ENCODE measurements at places on chromosomes 6 and 20.

DNA sequence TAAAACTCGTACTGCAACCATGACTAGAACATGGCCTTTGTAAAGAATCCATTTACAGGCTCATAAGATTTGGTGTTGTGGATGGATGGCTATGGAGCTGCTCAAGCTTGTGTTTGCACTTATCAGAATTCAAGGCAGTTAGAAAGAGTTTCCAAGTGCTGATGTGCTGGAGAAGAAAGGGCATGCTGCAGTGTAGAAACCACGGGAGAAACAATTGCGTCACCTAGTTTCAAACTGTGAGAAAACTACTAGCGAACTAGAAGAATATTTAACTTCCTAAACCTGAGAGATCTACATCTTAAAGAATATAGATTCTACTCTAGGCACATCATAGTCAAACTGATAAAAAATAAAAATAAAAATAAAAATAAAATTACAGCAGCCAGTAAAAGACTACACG, 116.2 kb downstream of the SGK1 start:
- no peak for DNase-seq

DNA sequence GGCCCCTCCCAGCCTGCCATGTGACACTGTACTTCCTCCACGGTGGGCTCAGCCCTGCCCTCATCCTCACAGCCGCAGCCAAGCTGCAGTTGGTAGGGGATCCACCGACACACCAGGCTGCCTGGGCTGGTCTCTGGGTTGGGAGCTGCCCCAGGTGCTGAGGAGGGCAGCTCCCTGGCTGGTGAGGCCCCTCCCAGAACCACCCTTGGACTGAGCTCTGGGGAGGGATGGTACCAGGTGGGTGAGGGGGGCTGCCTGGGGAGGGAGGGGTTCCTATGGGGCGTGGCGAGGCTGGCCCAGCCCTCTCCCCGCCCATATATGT, 185 bp upstream of the TNFRSF6B start:
- DNase-seq, result no peak

DNA sequence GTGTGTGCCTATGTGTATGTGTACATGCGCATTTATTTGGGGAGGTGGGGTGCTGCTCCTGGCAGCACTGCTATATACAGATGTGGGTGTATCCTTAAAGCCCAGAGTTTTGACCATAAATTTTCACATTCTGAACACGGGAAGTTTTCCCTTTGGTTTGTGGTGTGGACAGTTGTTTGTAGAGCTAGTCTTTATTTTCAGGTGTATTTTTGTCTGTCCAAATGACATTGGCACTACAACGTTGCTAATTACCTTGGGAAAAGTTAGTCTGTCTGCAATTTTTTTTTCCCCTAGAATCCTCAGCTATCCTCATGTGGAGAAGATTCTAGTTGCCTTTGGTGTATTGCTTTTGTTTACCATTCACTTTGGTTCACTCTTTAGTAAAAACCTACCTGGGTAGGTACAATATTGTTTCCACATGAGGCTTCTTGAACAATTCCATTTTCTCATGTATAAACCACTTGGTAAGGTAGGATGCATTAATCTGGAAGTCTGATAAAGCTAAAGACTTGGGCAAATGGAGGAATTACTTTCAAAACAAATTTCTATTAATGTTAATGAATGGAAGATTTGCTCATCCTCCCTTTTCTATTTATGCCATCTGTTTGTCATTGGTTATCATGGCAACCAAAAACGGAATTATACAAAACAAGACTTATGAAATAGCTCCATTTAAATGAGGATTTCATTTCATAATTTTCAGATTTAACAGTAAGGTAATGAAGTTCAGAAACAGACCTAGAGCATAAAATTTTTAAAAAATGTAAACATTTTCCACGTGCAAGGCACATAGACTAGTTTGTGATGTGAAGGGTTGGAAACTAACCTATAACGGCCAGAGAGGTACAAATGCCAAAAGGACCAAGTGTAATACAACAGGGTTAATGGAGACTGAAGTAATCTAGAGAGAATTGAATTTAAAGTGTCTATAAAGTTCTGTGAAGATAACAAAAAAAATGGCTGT, 3.9 kb downstream of the CCN2 start:
- no peak for DNase-seq

DNA sequence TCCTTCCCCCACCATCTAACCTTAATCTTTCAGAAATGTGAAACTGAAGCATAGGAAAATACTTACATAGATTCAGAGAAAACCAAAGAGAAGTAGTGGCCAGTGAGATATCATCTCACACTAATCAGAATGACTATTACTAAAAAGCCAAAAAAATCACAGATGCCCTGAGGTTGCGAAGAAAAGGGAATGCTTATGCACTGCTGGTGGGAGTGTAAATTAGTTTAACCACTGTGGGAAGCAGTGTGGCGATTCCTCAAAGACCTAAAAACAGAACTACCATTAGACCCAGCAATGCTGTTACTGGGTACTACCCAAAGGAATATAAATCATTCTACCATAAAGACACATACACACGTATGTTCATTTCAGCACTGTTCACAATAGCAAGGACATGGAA, 9.2 kb upstream of the PREX1 start:
- DNase-seq, result no peak

DNA sequence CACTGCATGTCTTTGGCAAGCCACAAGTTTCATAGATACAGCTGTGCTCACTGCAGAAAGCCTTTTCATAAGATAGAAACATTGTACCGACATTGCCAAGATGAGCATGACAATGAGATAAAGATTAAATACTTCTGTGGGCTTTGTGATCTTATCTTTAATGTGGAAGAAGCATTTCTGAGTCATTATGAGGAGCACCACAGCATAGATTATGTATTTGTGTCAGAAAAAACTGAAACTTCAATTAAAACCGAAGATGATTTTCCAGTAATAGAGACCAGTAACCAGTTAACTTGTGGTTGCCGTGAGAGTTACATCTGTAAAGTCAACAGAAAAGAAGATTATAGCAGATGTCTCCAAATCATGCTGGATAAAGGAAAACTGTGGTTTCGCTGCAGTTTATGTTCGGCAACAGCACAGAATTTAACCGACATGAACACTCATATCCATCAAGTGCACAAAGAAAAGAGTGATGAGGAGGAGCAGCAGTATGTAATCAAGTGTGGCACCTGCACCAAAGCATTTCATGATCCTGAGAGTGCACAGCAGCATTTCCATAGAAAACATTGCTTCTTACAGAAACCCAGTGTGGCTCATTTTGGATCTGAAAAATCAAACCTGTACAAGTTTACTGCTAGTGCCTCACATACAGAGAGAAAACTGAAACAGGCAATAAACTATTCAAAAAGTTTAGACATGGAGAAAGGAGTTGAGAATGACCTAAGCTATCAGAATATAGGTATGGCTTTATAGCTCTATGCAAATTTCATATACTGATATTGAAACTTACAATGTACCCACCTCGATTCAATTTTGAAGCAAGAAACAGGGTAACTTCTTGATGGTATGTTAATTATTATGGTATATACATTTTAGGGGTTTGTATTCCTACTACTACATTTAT, 23.9 kb upstream of the BAG2 start:
- DNase-seq, result no peak

DNA sequence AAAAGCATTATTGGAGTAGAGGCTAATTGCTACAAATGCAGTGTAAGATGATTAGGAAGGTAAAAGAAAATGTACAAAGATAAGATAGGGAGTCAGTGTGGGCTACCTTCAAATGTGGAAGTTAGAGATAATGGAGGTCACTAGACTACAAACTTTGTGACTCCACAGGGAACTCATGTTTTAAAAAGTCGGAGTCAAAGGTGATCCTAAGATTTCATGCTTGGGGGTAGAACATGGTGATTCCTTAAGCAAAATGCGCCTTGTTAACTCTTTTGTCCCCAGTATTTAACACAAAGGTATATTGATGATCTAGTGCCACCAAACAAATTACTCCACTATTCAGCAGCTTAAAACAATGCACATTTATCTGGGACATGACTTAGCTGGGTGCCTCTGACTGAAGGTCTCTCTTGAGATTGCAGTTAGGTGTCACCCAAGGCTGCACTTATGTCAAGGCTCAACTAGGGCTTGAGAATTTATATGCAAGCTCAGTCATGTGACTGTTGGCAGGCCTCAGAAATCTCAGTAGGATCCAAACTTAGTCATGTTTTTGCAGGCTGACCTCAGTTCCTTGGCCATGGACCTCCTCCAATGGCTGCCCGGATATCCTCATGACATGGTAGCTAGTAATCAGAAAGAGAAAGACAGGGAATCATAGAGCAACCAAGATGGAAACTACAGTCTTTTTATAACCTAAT, 11.4 kb upstream of the SNX9 start:
- DNase-seq, result no peak

DNA sequence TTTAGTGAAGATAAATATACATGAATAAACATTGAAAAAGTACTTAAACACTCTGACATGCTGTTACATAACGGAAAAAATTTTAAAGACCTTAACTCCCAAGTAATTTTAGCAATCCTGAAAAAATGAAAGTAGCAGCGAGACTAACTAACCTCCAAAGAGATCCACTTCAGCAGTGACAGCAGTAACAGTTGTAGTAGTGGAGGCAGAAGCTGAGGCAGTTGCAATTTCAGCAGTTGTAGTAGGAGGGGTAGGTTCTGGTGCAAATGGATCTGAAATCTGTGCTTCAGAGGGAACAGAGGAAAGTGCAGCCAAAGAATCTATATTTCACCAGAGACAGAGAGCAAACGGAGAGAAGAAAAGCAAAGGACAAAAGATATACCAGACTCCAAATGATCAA, 88.8 kb downstream of the PRSS35 start:
- no peak for DNase-seq

DNA sequence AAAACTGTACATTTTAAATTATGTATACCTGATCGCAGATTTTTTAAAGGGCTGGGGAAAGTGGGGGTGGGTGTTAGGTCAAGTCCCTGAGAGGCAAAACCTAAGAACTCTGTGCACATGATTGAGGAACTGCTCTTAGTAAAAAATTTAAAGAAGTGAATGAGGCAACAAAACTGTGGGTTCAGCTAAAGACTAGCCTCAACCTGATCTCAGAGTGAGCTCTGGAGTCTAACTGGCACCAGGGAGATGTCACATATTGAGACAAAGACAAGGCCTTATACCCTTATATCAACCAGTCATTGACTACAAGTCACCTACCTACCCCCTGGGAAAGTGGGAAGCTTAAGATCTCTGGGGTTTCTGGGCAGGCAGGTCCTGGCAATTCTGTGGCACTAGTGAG, 27.4 kb upstream of the RUNX2 start:
- DNase-seq, result no peak

- no peak for DNase-seq
Observed at GRCh38 chr6:70198785-70199184, 104.1 kb downstream of the COL9A1 start.

GRCh38 chr20:25989196-25989595, 292.5 kb upstream of the ZNF337 start:
- DNase-seq, result no peak

DNA sequence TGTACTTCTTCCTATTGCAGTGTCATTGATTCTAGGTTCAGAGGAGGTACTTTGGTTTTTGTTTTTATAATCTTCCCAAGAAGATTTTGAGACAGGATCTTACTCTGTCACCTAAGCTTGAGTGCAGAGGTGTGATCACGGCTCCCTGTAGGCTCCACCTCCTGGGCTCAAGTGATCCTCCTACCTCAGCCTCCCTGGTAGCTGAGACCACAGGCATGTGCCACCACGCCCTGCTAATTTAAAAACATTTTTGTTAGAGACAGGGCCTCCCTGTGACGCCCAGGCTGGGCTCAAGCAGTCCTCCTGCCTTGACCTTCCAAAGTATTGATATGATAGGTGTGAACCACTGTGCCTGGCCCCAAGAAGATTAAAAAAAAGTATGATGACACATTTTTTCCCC, 3.4 kb upstream of the SLC17A5 start:
- no peak for DNase-seq

GRCh38 chr6:144181639-144182038, 31.3 kb downstream of the STX11 start:
- no peak for DNase-seq

GRCh38 chr6:6704103-6705060, 115.9 kb downstream of the LY86 start:
- no peak for DNase-seq

- DNase-seq, result no peak
Observed at GRCh38 chr20:19624221-19624965, 133.7 kb upstream of the RIN2 start.

DNA sequence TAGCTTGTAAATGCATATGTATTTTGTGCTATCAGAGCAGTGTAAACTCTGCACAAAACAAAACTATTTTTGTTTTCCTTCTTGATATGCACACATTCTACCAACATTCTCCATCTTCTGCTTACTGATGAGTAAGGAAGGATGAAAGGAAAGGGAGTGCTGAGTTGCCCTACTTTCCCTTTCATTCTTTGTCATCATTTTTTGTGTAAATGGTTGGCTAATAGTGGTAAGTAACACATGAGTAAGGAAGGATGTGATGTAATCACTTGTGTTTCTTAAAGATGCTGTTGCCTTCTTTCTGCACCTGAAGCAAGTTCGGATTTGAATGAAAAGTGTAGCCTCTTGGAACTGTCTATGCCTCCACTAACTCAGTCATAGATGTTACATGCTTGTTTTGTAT, 4.6 kb upstream of the REV3L start:
- DNase-seq, result no peak

- DNase-seq, result no peak
Observed at GRCh38 chr6:36032261-36032660, 4.7 kb downstream of the MAPK14 start.

GRCh38 chr20:8055096-8055495, 35.5 kb upstream of the TMX4 start:
- DNase-seq, result no peak

DNA sequence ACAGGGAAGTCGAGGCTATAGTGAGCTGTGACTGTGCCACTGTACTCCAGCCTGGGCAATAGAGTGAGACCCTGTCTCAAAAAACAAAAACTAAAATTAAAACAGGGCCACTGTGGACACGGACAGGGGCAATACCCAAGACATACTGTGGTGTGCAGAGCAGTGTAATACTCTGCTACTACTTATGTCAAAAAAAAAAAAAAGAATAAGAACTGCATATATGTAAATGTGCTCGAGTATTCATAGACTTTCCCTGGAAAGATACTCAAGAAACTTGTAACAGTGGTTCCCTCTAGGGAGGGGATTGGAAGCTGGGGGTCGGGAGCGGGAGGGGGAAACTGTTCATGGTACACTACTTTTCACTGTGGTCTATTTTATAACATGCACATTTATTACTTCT, 15.9 kb downstream of the SPDEF start:
- no peak for DNase-seq

DNA sequence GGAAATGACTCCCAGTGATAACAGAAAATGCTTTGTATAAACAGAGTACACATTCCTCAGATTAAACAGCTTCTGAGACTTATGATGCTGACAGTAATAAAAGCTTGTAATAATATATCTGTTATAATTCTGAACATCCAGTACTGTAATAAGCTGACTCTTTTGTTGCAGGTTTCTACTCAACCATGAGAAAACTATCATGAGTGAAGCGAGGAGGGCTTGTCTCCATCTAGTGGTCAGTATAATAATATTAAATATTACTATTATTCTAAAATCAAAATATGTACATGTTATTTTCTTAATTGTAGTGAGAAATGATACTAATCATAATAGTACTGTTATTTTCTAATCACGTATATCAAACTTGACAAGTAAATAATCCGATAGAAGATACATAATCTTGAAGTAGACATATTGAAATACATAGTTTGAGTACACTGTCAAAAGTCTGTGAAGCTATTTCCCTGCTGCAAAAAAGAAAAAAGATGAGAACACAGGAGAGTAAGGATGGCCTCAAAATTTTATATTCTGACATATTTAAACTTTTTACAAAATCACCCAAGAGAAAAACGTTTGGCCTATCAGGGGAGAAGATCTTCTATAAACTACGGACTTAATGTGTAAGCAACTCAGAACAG, 183.1 kb downstream of the MOXD1 start:
- no peak for DNase-seq
